ENCODE measurements at places on chromosomes 5 and 9. TPM values are rescaled to one million over a fixed set of nuclear protein-coding genes. Genes with fewer than 3 reads are reported as not detected.

INSL6 gene
- 0.64 TPM for total RNA-seq

ANKRD33B gene
- 1.6 TPM for total RNA-seq

S100Z gene
- not detected for total RNA-seq

CYSRT1 gene
- total RNA-seq, result 0.64 TPM

PTPRD gene
- total RNA-seq, result 7.1 TPM

UIMC1 gene
- 63.1 TPM for total RNA-seq

DNA sequence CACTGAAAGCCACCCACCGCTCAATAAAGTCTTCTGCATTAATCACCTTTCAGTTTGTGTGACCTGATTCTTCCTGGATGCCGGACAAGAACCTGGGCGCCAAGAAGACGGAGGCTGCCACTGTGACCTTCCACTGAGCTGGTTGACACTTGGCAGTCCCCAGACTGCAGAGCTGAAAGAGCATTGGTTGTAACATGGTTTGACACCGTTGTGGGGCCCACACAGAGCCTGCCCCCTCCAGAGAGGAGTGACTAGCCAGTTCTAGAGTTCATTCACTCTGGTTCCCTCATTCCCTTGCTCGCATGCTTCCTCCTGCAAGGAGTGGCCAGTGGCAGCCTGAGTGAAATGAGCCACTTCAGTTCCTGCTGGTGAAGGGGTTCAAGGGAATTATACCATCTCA, 86.2 kb upstream of the ANXA1 start:
- no peak for DNase-seq

DNA sequence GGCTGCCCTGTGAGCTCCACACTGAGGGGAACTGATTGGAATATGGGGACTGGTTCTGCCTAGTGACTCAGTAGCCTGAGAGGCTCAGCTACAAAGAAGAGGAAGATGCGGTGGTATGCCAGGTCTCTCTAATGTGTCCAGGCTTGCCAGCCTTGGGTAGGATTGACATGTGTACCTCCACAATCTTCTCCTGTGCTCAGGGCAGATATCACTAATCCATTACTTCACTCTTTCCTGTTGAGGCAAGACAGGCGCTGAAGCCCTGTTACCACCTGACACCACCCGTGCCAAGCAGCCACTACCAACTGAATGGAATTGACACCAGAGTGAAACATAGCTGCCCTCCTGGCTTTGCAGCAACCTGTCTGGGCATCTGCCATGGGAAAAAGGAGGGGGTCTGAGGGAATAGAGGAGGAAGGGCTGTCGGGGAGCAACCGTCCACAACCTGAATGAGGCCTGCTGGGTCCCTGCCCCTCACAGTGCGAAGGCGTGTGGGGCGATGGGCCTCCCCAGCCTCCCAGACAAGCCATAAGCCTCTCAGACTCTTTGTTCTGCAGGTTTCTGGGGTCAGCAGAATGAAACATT, 114.7 kb upstream of the CXCL14 start:
- no peak for DNase-seq

GRCh38 chr9:137082222-137082924, 4.4 kb upstream of the MAN1B1 start:
- DNase-seq, result no peak

DNA sequence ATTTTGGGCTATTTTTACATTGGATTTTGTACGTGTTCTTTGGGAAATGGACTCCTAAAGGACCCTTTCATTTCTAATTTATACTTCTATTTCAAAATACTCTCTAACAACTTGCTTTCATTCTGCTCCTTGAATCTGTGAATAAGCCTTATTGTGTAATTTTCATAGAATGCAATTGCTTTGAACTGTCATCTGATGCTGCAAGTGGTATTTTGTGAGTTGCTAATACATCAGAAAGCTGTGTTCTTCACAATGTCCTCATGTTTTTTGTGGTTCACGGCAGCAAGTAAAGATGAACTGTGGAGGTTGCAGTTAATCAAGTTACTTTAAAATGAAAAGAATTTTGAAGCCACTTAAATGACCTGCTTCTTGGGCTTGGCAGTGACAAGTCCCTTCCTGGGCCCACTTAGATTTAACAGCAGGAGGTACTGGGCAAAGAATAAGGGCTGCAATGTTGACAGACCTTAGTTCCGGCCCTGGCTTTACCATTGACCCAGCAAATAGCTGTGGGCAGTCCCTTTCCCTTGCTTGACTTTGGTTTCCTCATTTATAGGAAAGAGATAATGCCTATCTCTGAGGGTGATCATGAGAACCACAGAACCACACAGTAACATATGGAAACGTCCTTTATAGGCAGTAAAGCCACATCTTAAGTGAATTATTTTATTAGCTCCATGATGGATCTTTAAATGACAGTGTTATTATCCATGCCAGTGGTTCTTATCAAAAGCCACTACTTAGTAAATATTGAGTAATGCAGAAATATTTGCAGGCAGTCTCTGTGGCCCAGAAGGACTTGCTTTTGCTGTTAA, 54.8 kb downstream of the IQGAP2 start:
- peak; percentile 70 for DNase-seq

DNA sequence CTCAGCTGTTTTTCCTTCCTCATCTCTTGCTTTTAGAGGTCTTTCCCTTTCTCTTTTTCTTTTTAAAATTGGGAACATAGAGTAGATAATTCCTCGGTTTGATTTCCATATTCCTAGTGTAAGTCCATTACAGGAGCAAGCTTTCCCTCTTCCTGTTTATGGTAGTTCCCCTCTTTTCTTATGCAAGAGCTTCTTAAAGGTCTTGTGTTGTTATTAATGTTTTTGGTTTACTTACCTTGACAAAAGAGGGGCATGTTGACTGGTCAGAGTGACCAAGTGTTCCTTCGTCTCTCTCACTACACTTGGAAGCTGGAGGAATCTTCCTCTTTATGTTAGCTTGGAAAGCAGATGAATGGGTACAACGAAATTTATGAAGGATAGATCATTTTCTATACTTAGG, 8.3 kb downstream of the ATG10 start:
- no peak for DNase-seq

GRCh38 chr9:70257502-70257901, 1.3 kb upstream of the SMC5 start:
- no peak for DNase-seq

DNA sequence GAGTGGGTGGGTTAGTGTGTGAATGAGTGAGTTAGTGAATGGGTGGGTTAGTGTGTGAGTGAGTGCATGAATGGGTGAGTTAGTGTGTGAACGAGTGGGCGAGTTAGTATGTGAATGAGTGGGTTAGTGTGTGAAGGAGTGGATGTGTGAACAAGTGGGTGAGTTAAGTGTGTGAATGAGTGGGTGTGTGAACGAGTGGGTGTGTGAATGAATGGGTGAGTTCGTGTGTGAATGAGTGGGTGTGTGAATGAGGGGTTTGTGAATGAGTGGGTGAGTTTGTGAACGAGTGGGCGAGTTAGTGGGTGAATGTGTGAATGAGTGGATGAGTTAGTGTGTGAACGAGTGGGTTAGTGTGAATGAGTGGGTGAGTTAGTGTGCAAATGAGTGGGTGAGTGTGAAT, 34.0 kb downstream of the NKD2 start:
- no peak for DNase-seq

DNA sequence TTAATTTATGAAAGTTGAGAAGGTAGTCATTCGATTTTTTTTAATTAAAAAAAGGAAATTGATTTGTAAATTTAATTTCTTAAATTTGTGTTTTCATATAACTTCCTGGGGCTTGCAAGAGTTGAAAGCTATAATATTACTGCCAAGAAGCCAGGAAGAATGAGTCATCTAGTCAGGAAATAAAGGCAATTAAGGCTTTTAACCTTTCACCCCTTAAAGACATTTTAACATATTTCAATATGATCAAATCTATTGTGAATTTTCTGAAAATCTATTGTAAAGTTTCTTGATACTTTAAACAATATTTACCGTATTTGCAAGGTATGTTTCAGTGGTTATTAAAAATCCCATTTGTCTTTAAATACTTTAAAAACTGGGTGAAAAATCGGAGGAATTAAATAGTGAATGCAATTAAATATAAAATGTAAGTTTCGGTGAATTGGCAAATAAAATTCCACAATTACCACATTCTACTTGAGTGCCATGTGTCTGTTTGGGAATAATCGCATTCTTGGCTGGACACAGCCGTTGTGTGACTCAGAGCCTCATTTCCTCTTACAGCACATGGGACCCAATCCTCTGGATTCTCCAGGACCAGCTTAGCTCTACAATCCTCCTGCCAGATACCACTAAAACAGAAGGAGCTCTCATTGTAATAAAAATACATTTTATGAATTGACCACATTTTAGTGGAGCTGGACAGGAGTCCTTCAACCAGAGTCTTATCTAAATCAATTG, 310.7 kb downstream of the HCN1 start:
- DNase-seq, result no peak

DNA sequence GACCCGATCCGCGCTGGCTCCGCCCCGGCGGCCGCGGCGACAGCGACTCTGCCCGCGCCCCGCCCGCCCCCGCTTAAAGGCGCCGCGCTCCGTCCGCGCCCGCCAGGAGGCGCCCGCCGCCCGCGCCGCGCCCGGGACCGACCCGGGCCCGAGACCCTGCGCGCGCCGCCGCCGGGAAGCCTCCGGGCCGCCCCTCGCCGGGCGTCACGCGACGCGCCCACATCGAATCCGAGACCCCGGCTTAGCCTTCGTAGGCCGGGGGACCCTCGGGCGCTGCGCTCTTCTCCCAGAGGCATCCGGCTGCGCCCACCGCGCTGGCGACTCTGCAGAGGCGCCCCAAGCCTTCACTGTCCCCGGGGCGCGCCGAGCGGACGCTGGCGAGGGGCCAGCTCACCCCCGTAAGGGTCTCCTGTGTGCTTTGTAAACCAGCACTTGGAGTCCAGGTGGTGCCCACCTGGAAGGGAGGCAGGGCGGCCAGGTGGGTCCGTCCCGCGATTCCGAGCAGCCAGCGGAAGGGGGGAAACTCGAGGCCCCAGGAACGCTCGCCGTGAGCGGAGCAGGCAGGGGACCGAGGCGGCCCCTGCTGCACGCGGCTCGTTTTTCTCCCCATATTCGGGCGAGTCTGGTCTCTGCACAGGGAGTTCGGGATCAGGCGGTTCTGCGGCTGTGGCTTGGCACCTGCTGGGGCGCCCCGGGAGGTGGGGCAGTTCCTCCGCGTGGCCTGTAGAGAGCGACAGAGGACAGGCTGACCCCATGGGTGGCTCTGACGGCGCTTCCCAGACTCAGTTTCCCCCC, 423 bp upstream of the ABCA2 start:
- peak; percentile 40 for DNase-seq

DNA sequence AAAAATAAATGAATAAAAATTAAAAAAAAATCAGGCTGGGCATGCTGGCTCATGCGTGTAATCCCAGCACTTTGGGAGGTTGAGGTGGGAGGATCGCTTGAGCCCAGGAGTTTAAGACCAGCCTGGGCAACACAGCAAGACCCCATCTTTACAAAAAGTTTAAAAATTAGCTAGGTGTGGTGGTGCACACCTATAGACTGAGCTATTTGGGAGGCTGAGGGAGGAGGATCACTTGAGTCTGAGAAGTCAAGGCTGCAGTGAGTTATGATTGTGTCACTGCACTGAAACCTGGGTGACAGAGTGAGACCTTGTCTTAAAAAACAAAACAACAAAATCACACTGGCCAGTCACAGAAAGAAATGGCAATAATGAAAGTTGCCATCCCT, 3.4 kb upstream of the CNTRL start:
- no peak for DNase-seq

GRCh38 chr5:161539016-161539415, 7.5 kb downstream of the GABRB2 start:
- DNase-seq, result no peak

DNA sequence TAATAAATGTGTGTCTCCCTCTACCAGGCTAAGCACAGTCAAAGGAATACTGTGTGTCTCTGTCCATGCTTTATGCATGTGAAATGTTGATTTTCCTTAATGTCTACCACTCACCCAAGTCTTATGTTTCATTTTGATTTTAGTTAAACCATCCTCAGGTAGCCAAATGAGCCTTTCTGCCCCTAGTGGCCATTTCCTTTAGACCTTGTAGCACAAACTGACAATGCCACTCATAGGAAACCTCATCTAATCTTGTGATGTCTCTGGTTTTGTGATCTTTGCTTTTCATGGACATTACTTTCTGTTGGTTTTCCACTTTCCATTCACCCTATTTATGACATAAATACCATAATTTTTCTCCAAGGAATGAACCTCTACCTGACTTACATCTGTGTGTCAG, 820.8 kb downstream of the MAT2B start:
- DNase-seq, result no peak

- no peak for DNase-seq
These were observed 198.8 kb downstream of the FRMD3 start for GRCh38 chr9:83339435-83339834.

- DNase-seq, result peak; percentile 28
These were observed 13.7 kb upstream of the RUFY1 start for GRCh38 chr5:179536676-179537075.

GRCh38 chr9:102518324-102518723, 476.8 kb upstream of the CYLC2 start:
- no peak for DNase-seq

GRCh38 chr5:140106101-140106500, 7.8 kb upstream of the PURA start:
- no peak for DNase-seq

DNA sequence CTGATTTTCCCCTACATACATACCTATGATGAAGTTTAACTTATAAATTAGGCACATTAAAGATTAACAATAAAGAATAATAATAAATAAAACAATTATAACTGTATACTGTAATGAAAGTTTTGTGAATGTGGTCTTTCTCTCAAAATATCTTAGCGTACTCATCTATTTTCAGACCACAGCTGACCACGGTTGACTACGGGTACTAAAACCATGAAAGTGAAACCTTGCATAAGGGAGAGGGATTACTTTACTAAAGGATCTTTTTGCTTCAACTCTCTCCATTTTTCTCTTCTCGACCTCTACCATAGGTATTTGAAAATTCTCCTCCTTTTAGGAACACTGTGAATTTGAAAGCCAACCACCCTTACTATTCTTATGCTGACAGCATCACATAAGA, 475.5 kb downstream of the CETN3 start:
- no peak for DNase-seq

GRCh38 chr5:176793343-176793699, 17.0 kb upstream of the UNC5A start:
- DNase-seq, result no peak

- DNase-seq, result no peak
These were observed 156.2 kb downstream of the RGS3 start for GRCh38 chr9:113619491-113620376.

GRCh38 chr9:20376731-20377375, 245.4 kb downstream of the MLLT3 start:
- DNase-seq, result peak; percentile 65

DNA sequence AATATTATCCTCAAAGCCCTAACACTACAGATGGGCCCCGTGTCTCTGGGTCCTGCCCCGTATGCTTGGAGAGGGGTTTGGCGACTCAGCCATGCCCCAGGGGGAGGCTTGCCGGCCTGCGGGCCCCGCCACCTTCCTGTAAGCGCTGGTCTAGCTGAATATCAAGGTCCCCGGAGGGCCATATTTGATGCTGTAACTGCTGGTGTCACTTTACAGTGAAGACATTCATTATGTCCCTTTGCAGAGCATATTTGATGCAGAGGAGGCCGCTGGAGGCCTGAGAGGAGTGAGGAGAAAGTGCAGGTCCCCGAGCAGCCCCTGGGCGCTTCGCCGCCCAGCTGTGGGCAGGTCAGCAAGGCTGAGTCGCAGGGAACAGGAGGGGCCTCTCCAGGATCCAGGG, 16.8 kb downstream of the IRX4 start:
- DNase-seq, result no peak

All from fibroblast of villous mesenchyme (primary cell).